Fibroblast of mammary gland (primary cell): ENCODE measurements at places on chromosomes 16 and 17.

GRCh38 chr17:38922538-38923297 lies 2.7 kb upstream of the LASP1NB start:
- peak; percentile 83 for DNase-seq

DNA sequence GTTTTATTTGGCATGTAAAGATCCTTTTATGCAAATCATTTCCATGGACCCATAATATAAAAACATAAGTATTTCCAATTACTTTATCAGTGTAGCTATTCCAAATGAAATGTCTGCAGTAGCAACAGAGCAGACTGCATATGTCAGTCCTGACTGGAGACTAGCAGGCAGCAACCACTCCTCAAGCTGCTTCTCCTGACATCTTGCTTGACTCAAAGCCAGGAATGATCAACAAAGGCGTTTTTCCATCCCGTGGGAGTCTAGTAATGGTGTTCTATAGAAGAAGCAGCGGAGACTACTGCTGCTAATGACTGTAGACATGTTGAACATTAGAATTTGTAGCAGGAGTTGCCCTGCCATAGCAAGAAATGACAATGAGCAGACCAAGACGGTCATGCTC lies 73.2 kb upstream of the AKTIP start:
- DNase-seq = no peak

DNA sequence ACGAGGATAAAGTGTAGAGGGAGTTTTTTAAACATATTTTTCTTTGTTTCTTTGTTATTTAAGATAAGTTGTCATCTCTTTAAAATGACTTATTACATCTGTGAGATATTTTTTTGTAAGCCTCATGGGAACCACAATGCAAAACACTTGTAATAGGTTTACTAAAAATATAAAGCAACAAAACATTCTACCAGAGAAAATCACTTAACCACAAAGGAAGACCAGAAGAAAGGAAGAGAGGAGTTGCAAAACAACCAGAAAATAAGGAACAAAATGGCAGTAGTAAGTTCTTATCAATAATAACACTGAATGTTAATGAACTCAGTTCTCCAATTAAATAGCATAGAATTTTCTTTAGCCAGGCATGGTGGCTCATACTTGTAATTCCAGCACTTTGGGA lies 22.9 kb downstream of the DHRS7B start:
- DNase-seq = no peak

- no peak for DNase-seq
Measured at GRCh38 chr16:66809765-66810164, 8.4 kb upstream of the TERB1 start.

GRCh38 chr16:46845952-46846351 lies 15.0 kb upstream of the C16orf87 start:
- DNase-seq = no peak

DNA sequence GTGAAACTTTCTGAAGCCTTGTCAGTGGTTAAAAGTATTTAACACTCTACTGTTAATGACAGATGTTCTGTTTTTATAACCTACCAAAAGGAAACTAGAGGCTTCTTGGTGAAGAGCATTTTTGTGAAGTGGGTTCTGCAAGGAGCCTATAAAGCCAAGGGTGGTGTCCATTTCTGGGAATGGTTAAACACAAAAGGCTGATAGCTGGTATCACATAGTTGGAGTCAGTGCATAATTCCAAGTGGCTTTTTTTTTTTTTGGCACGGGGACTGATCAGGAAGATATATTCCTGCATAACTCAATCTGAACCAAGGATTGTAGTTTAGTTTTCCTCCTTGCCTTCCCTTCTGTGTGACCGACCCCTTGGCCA lies 27.6 kb upstream of the KPNB1 start:
- DNase-seq = no peak

- no peak for DNase-seq
Measured at GRCh38 chr17:78290721-78291120, 59.3 kb downstream of the TMEM235 start.

GRCh38 chr17:74786431-74787055 lies 10.4 kb upstream of the NAT9 start:
- DNase-seq = no peak

DNA sequence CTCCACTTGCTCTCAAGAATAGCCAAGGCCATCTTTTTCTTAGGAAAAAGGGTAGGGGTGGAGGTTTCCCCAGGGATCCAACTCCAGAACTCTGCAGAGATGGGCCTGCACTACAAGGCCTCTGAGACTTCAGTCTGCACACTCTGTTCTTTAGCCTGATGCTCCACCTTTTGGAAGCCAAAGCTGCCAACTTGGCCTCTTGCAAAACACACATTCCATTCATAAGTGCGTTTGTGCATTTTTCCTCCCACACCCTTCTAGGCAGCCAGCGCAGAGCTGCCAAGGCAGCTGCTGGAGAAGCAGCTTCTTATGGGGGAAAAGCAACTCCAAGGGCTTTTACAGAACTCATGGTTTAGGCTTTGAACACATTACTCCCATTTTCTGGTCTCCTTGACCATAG lies 45.3 kb downstream of the REXO5 start:
- peak; percentile 97 for DNase-seq
